ENCODE measurements at places on chromosomes 2 and 18.

- ATAC-seq: no peak
Observed at GRCh38 chr2:166057370-166058164, 70.3 kb downstream of the SCN1A start.

- peak; percentile 78 for ATAC-seq
Observed at GRCh38 chr18:55096263-55096951, 137.1 kb upstream of the CCDC68 start.

- ATAC-seq: no peak
Observed at GRCh38 chr2:109176928-109177327, 47.9 kb downstream of the SH3RF3 start.

- ATAC-seq: no peak
Observed at GRCh38 chr18:44714376-44714775, 33.7 kb downstream of the SETBP1 start.

GRCh38 chr2:220512419-220512818 is 885.0 kb downstream of the SLC4A3 start:
- ATAC-seq: no peak

- no peak for ATAC-seq
Observed at GRCh38 chr2:7724336-7724735, 807.1 kb downstream of the RNF144A start.

GRCh38 chr2:129904532-129905446 is 74.7 kb upstream of the RAB6C start:
- ATAC-seq: no peak

- ATAC-seq: no peak
Observed at GRCh38 chr18:32801228-32801627, 28.4 kb upstream of the KLHL14 start.

DNA sequence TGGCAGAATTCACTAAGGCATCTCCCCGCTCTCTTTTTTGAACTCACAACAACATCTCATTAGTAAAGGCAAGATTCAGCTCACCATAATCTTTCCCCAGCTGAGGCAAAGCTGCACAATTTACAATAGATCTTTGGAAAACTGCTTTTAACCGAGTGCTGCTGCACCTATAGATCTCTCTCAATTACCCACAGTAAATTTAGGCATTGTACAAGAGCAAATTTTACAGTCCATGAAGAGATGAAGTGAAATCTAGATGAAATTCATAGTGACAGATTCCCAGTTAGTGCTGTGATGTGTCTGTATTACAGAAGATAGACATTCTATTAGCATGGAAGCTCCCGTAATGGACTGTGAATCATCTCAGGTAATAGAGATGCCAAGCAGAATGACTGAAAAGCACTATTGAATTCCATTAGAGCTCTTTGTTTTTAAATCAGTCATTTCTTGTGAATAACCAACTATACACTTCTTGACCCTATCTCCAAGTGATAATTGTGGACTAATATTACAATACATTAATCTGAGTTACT is 36.4 kb upstream of the INSIG2 start:
- no peak for ATAC-seq

DNA sequence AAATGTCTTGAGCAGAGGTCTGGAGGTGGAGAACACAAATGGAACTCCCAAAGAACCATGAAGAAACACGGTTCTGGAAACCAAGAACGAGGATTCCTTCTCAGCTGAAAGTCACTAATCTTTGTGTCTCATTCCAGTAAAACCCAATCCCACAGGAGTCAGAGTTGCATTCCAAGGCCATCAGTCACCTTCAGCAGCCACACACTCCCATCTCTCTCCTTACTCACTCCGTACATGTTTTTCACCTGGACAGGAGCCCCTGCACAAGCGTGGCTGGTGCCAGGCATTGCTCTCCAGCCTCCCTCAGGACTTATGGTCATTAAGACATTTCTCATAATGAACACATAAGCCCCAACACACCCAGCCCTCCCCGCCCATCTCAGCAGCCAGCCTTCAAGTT is 175.4 kb upstream of the SIX2 start:
- no peak for ATAC-seq

- no peak for ATAC-seq
Observed at GRCh38 chr2:46302005-46302695, 4.9 kb downstream of the EPAS1 start.

DNA sequence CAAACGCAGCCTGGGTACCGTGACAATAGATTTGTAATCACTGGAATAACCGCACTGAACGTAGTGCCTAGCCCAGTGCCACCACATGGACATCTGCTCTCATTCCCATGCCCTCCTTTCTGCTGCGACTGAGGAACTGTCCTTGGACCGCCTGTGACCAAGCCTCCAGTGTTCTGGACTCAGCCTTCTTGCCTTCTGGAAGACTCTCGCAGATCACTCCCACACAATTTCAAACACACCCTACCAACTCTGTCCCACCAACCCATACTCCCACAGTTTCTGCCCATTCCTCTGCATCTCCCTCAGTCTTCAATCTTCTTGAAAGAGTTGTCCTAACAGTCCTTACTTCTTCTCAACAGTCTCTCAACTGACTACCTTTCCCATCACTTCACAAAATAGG is 2.1 kb downstream of the RNF149 start:
- ATAC-seq: no peak

DNA sequence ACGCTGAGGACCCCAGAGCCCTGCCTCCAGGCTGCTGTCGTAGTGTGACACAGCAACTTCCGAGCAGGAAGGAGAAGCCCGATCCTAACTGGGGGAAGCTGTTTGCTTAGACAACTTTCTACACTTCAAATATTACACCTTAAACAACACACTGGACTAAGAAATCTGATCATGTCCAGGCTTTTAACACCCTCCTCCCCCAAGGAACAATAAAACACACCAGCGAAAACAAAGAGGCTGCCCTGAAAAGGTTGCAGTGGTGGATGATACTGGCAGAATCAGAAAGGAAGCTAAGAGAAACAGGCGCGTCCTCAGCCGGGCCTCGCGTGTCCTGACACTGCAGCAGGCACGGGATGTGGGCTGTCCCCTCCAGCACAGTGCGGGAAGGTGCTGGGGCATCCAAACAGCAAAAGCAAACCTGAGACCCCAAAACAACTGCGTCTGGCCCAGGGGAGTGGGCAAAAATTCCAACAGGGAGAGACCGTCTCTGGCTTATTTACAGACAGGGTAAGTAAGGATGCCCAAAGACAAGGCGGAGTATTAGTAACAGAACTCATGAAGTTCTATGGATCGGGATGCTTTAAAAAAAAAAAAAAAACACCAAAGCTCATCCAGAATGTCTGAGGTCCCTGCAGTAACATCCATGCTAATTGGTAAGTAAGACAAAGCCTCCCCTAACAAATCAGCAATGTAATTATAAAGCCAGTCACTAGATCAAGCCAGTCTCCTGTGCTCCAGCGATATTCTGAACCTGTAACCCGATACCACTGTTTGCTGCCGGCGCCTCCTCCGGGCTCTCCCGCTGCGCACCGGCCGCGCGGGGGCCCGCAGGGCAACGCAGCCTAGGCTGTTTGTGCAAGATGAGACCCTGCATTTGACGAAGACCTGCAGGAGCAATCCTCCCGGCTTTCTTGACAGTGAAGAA is 9.0 kb downstream of the SERTAD2 start:
- ATAC-seq: peak; percentile 75

GRCh38 chr2:171583566-171583965 is 61.3 kb downstream of the CYBRD1 start:
- no peak for ATAC-seq

DNA sequence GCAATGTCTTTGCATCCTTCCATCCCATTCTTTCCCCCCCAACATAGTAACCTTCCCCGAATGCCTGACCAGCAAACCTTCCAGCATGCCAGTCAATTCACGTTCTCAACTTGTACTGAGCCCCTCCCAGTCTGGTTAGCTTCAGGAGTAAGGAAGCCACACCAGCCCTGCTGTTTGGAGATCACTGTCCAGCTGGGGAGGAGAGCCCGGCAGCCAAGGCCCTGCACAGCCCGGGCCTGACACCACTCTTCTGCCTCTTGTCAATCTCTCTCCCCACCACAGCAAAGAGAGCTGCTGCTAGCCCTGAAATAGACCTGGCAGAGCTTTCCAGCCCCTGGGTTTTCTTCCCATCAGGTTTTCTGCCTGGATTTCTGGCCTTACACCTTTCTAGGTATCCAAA is 185.8 kb upstream of the ID2 start:
- ATAC-seq: no peak

DNA sequence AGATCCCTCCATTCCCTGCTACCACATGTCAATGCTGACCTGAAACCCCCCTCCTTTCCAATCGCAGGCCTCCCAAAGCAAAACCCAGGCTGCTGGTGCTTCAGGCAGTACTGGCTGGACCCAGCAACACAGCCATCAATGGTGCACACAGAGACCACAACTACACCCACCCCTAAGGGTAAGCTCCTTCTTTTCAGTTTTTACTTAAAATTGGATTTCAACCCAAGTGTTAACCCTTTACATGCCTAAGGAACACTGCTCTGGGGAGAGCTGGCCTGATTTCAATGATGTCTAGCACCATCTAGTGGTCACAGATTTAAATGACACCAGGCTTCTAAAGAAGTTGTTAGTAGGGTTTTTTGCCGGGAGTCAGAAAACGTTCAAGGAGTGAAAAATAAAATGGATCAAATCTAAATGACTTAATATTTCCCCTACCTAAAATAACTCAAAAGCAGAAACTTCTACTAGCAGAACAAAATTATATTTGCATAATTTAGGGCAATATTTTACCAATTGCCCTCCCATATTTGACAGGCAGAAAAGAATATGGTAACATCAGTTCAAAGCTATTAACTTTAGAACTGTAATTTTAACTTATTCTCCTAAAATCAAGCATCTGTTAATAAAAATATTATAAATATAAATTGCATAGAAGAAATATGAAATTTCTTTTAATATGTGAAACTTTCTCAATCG is 24.6 kb downstream of the FECH start:
- ATAC-seq: no peak

GRCh38 chr18:67935638-67936037 is 419.1 kb upstream of the DSEL start:
- ATAC-seq: no peak

- no peak for ATAC-seq
Observed at GRCh38 chr2:169609264-169609663, 25.1 kb downstream of the PPIG start.

DNA sequence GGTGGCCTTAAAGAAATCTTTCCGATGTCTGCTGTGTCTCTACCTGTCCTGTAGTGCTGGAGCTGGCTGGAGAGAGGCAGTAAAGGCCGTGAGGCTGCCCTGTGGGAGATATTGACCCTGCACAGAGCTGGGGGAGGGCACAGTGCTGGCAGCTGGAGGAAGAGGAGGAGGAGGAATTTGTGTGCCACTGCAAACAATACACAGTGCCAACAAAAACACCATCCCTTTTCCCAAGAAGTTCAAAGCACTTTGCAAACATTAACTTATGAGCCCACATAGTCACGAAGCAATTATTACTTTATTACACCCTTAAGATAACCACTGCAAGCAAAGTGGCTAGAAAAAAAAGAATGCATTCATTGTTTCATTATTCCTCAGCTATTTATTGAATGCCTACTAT is 45.0 kb upstream of the CYTIP start:
- no peak for ATAC-seq

- ATAC-seq: no peak
Observed at GRCh38 chr2:85796341-85797262, 42.8 kb downstream of the ATOH8 start.

GRCh38 chr2:74835831-74836674 is 2.1 kb downstream of the HK2 start:
- peak; percentile 13 for ATAC-seq

DNA sequence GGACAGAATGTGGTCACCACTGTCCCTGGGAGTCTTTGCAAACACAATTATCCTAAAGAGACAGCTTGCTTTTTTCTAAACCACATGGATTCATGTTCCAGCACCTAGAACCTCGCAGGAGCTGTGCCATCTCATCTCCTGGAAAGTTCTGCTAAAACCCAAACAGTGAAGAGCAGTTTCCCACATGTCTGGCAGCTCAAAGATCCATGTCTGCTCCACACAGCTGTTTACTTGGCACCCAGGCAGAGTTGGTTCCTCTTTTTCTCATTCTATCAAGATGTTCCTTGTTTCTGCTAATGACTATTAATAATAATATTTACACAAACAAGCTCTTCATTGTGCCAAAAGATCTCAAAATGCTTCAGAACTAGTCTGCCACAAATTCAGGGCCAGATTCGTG is 30.1 kb upstream of the PID1 start:
- no peak for ATAC-seq

- ATAC-seq: peak; percentile 91
Observed at GRCh38 chr18:2846636-2847316, at the start of gene EMILIN2. Gene EMILIN2 (plus strand): TSS chr18:2847006. CDS start chr18:2847189, 183 bp downstream.

- no peak for ATAC-seq
Observed at GRCh38 chr18:43777636-43778304, 500.5 kb upstream of the SYT4 start.

DNA sequence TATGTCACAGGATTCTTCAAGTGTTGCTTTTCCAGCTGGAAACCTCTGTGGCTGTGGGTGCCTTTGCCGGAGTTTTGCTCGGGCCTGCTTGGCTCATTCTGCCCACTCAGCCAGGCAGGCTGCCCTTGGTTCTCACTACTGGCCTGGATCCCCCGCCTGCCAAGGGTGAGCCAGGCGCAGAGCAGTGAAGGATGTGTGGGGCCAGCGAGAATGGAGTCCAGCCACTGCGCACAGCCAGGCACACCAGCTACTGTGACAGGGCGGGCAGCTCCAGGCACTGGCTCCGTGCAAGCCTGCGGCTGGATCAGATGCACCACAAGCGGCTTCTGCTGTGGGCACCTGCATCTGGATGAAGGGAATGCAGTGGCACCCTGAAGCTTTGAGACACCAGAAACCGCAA is 257.1 kb downstream of the RPRM start:
- ATAC-seq: no peak

DNA sequence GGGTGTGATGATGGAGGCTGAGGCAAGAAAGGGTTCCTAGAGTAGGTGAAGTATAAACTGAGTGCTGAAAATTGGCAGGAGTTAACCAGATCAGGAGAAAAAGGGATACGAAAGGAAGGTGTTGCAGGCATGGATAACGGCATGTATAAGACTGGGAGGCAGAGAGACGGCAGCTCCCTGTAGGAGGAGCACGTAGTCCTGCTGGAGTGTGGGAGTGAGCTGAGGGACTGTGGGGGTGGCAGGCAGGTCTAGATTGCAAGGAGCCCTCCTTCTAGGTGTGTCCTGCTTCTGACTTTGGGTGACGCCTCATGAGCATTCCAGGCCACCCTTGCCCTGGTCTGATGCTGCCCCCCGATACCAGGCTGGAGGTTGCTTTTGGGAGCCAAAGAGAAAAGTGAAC is 36.4 kb upstream of the KCTD1 start:
- ATAC-seq: no peak

GRCh38 chr2:159432610-159433009 is 146.1 kb upstream of the WDSUB1 start:
- ATAC-seq: no peak

DNA sequence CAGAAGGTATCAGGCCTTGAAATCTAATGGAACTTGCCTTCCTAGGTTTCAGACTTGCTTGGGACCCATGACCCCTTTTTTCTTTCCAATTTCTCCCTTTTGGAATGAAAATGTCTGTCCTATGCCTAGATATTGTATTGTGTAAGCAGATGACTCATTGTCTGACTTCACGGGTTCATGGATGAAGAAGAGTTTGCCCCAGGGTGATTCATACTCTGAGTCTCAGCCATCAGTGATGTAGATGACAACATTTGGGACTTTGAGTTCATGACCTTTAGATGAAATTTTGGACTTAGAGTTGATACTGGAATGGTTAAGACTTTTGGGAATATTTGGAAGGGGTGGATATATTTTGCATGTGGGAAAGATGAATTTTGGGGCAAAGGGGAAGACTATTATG is 11.2 kb upstream of the SCYGR5 start:
- no peak for ATAC-seq

Measured in stimulated activated memory B cell treated with anti-CD40 and anti-IgM and Interleukin-4, amounts not matched to agents 10 μg/mL and 1 μg/mL and 100 μg/mL, for 72 hours (primary cell).